ENCODE measurements at places on chromosomes 2 and 18.

DNA sequence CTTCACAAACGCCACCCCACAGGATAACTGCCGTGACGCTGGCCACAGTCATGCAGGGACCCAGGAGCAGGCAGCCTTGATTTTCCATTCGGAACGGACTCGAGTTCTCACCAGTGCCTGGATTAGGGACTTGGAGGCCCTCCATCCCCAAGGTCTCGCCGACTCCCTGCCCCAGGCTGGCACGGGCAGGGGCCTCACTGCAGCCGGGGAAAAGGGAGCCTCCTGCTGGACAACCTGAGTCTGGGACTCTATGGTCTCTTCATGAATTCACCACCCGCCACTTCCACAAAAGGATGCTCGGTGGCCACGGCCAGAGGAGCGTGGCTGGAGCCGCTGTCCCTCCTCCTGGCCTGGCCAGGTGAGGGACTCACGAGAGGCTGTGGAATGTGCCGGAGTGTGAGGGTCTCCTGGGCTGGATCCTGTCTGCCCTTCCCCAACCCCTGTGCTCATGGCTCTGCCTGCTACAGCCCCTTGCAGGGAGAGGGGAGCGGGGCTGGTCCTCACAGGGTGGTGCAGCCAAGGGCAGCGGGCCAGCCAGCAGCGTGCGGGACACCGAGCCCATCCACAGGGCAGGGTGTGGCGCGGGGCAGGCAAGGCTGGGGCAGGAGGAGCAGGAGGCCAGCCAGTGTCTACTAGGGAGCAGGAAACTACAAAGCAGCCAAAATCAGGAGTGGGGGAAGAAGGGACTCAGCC, 42.3 kb downstream of the AQP12A start:
- DNase-seq = peak; percentile 26

GRCh38 chr2:240286596-240286995, 146.1 kb upstream of the OTOS start:
- no peak for DNase-seq

DNA sequence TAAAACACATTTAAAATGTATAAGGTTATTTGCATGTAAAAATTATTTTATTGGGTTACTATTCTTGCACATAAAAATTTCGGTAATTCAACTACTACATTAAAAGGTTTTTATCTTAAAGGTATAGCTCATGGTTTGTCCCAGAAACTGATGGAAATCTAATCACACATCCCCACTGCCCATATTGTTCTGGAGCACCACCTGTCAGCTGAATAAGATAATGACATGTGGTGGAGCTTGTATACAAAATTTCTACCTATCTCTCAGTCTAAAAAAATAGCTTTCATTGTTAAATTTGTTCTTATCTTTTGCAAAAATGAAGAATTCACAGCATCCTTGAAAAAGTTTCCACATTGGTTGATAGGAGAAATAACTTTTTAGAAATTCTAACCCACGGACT, 18.3 kb downstream of the ERBB4 start:
- DNase-seq = no peak

- DNase-seq = no peak
These were observed 351.5 kb downstream of the TXNL1 start for GRCh38 chr18:56286775-56287325.

- peak; percentile 63 for DNase-seq
These were observed 1.3 kb downstream of the PKP4 start for GRCh38 chr2:158457826-158458616.

DNA sequence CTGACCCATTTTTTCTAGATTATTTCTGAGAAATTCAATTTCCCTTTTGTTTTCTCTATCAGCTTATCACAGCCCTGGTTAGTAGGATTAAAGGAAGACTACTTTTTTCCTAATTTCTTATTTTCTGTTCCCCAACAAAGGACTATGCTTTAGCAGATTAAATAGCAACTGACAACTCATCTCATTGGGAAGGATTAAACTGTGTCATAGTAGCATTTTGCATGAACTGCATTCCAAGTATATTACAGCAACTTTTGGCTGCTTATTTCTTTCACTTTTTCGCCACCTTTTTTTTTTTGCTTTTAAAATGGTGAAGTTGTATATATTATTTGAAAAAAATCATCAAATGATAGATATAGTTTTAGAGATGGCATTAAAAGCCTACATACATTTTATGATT, 570.3 kb downstream of the FBXO15 start:
- no peak for DNase-seq

DNA sequence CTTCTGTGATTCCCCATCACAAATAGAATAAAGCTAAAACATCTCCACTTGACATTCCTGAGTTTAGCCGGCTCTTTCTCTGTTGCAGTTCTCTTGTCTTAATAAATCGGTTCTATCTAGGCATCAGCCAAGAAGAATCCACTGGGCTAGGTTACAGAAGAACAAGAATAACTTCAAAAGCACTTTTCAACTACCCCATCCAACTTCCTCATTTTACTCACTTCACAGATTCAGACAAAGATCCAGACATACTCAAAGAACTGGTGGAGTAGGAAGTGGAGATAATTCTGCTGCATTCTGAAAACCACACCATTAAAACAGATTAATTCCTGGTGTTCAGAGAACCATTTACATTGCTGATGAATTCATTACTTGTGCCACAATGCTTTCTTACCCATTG, 9.6 kb upstream of the ALPK2 start:
- no peak for DNase-seq
